ENCODE measurements at places on chromosomes 11 and 22.

GRCh38 chr11:79940974-79941735 is 500.3 kb upstream of the TENM4 start:
- no peak for DNase-seq

- no peak for DNase-seq
Measured at GRCh38 chr22:46436595-46437175, 100.7 kb downstream of the CELSR1 start.

- no peak for DNase-seq
Measured at GRCh38 chr11:83692675-83693074, 406.5 kb upstream of the CCDC90B start.

- DNase-seq: no peak
Measured at GRCh38 chr11:102950622-102951081, 4.9 kb downstream of the MMP13 start.
